Foreskin keratinocyte (primary cell): ENCODE measurements at places on chromosomes 16 and 17. TPM values are rescaled to one million over a fixed set of nuclear protein-coding genes. Genes with fewer than 3 reads are reported as not detected.

Gene SPATA32
- not detected in 2 replicates for total RNA-seq

Gene TEFM
- total RNA-seq, result 13.2 and 14.1 TPM in 2 replicates

Gene AIPL1
- total RNA-seq, result not detected in 2 replicates

Gene C17orf113
- 0.18 and 0.31 TPM in 2 replicates for total RNA-seq

Gene KRT12
- total RNA-seq, result not detected in 2 replicates

Gene KCNJ16
- not detected in 2 replicates for total RNA-seq

Gene TMEM88
- total RNA-seq, result 0.58 and 0.67 TPM in 2 replicates

Gene RASD1
- 0.10 and 0.11 TPM in 2 replicates for total RNA-seq

DNA sequence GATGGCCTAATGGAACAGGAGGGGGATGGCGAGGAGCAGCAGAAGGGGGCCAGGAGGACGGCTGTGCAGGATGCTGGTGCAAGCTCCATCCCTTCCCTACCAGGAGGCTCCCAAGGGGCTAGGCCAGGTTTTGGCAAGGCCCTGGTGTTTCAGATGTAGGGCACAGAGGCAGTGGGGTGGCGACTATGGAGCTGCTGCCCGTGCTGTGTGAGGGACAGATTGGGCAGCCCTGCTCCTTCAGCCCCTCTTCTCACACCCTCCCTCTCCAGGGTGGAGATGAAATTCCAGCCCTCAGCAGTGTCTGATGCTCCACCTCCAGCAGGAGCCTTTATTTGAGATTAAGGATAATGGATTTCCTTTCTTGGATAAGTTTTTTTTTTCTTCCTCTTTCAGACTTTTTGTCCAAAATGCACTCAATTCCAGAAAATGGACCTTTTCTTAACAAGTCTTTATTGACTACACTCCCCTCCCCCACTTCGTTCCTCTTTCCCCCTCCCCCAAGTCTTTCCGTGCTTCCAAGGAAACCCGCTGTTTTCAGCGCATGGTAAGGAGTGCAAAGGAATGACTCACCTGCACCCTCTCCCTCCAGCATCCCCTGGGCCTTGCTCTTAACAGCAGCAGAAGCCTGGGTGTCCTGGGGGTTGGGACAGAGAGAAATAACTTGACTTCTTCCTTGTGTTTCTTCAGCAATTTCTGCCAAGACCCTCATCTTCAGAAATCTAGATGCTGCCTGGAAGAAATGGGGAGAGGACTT lies 95.2 kb downstream of the CCDC182 start:
- DNase-seq, result no peak

DNA sequence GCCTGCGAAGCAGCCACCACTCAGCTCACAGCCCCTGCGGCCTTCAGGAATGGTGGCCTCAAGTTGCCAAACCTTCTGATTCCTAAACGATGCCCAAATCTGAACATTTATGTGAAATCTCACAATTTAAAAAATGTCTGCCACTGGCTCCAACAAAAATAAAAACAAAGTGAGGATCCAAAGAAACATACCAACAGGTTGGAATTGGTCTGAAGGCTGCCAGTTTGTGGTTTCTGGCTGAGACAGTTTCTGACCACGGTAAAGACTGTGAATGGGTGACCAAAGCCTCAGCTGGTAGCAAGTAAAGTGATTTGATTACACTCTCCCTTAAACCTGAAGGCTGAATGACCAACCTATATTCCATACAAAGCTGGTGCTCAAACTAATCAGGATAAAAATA lies 24.9 kb downstream of the LITAFD start:
- DNase-seq, result no peak

GRCh38 chr16:3074860-3075522 lies 9.6 kb downstream of the IL32 start:
- DNase-seq, result no peak

DNA sequence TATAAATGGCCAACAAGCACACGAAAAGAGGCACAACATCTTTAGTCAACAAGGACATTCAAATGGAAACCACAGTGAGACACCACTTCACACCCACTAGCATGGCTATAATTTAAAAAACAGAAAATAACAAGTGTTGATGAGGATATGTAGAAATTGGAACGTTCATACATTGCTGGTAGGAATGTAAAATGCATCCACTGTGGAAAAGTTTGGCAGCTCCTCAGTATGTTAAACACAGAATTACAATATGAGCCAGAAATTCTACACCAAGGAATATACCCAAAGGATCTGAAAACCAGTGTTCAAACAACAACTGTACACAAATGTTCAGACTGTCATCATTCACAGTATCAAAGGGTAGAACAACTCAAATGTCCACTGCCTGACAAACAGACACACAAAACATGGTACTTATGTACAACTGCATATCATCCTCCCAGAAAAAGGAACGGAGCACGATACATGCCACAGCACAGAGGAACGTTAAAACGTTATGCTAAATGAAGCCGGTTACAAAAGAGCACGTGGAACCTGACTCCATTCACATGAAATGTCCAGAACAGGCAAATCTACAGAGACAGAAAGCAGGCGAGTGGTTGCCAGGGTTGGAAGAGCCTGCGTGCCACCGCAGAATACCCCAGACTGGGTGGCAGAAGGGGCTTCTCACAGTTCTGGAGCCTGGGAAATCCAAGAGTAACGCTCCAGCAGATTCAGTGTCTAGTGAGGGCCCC lies 32.8 kb upstream of the METRNL start:
- no peak for DNase-seq

DNA sequence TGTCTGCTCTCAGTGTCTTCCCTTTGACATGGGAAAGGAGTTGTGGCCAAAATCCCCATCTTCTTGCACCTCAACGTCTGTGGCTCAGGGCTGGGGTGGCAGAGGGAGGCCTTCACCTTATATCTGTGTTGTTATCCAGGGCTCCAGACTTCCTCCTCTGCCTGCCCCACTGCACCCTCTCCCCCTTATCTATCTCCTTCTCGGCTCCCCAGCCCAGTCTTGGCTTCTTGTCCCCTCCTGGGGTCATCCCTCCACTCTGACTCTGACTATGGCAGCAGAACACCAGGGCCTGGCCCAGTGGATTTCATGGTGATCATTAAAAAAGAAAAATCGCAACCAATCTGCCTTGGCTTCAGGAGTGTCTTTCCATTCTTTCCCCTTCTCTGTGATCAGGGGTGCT lies 918 bp upstream of the MRM1 start:
- no peak for DNase-seq

DNA sequence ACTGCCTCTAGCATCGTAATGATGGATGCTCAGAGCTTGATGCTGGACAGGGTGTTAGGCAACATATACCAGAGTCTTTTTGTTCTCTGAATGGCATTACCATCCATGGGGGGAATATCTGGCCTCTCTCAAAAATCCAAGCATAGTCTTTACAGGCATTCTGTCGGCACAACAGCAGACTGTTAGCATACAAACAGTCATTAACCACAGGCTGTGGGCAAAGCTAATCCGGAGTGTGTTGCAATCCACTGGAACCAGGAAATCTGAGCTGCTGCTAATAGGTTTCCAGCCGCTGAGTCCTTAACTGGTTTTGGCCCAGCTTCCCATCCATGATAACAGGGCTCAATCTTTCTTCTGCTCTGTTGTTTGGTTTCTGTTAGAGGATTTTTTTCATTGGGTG lies 371.9 kb downstream of the HS3ST3B1 start:
- DNase-seq, result peak; percentile 57

GRCh38 chr17:9203771-9204425 lies 182.6 kb downstream of the NTN1 start:
- no peak for DNase-seq

DNA sequence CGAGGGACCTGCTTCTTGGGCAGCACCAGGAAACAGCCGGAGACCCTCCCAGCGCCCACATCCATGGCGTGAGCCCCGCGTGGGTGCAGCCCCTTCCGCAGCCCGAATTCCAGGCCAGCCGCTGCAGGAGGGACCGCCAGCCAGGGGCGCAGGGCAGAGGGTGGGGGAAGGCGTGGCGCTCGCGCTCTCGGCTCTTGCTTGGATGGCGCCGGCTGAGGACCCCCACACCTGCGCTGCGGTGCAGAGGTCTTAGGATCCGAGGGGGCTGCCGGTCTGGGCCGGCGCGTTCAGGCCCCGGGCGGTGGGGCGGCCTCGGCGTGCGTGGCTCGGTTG lies 28.8 kb downstream of the ACTG1 start:
- no peak for DNase-seq

- no peak for DNase-seq
Observed at GRCh38 chr17:30239089-30239462, 3.6 kb upstream of the SLC6A4 start.

GRCh38 chr16:31535737-31536136 lies 8.0 kb downstream of the AHSP start:
- no peak for DNase-seq

DNA sequence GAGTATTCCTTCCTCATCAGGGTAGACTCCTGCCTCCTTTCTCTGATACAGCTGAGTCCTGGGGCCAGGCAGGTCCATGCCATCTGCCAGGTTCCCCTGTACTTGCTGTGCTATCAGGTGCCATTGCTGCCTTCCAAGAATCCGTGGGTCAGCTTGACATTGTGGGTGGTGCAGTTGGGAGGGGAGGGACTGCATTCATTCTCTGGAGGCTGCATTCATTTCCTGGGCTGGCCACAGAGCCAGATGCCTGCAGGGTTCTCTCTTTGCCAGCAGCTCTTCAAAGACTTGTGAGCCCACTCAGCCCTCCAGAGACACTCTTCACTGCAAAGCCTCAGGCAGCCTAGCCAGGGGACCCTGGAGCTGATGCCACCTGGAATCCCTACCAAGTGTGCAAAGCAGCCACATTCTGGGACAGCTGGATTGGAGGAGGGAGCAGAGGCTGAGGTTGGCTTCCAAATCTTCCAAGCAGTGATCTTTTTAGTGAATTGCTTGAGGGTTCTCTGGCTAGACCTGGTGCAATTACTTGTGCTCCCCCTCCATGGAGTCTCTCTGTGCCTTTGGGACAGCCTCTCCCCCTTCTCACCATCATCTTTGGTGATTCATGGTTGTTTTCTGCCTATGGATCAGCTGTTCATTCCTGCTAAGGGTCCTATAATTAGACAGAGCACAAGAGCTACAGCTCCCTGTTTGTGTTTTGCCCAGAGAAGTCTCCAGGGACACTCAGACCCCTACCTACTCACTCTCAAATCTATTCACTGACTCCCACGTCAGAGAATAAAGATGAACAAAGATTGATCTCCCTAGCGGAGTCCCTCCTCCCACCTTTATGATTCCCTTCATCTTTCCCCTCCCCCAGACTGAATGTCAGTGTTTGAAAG lies 20.9 kb downstream of the ANKFN1 start:
- no peak for DNase-seq

DNA sequence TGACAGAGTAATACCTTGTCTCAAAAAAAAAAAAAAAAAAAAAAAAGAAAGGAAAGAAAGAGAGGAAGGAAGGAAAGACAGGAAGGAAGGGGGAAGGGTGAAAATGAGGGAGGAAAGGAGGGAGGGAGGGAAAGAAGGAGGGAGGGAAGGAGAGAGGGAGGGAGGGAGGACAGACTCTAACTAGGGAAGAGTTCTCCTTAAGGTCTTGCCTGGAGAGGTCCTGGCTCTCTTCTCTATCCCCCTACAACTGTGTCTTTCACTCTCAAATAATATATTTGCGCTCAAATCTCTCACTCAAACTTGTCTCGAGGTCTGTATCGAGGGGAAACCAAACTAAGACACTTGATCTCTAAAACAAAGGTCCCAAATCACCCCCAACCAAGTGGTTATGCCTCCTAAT lies 35.6 kb downstream of the WDR59 start:
- DNase-seq, result no peak

DNA sequence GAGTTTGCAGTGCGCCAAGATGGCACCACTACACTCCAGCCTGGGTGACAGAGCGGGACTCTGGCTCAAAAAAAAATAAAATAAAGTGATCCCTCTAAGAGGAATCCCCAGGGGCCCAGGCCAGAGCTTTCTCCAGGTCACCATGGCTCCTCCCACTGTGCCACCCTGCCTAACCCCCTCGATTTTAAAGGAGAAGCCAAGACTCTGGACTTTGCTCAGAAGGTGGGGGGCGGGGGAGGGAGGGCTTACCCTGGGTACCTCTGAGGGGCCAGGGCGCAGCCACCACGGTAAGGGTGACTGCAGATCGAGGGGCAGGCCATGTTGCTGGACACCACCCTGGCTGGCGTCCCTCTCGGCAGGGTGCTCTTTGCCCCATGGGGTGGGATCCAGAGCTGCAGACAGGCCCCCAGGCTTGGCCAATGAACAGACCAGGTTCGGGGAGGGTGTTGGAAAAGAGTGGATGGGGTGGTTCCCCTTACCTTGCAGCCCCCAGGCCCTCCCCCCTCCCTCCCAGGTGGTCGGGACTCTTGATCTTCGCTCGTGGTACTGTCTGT lies 455 bp upstream of the GRB7 start:
- no peak for DNase-seq

- peak; percentile 18 for DNase-seq
Observed at GRCh38 chr16:84080378-84080777, 36.4 kb downstream of the MBTPS1 start.

DNA sequence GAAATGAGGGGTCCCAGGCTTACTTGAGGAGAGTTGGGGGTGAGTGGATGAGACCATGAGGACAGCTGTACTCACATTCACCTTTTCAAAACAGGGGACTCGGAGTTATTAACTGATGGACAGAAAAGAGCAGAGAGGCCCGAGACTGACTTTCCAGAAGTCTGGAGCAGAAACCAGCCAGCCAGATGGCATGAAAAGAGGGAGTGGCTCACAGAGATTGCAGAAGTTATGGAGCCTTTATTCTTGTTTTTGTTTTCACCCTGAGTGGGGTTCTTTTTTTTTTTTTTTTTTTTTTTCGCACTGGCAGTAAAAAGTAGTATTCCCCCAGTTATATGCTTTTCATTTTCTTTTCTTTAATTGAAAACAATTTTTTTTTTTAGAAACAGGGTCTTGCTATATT lies 18.9 kb downstream of the TVP23A start:
- DNase-seq, result no peak

- peak; percentile 63 for DNase-seq
Observed at GRCh38 chr17:81254955-81255717, 16.0 kb downstream of the NDUFAF8 start.

- DNase-seq, result no peak
Observed at GRCh38 chr17:77830816-77831473, 127.6 kb upstream of the TNRC6C start.

- DNase-seq, result no peak
Observed at GRCh38 chr17:82587234-82588086, 60.8 kb downstream of the WDR45B start.

- no peak for DNase-seq
Observed at GRCh38 chr17:28508211-28508724, 2.1 kb downstream of the FOXN1 start.

- DNase-seq, result no peak
Observed at GRCh38 chr16:56363781-56364565, 61.4 kb downstream of the AMFR start.

- peak; percentile 89 for DNase-seq
Observed at GRCh38 chr17:3557768-3558583, at the start of gene TRPV3. Gene TRPV3 (minus strand): TSS chr17:3557812. CDS start chr17:3554850, 2,962 bp downstream.

- no peak for DNase-seq
Observed at GRCh38 chr16:52526116-52526828, 20.7 kb downstream of the TOX3 start.

- DNase-seq, result no peak
Observed at GRCh38 chr17:82291582-82292250, 18.2 kb upstream of the CSNK1D start.

GRCh38 chr17:81144423-81144781 lies 20.9 kb upstream of the PVALEF start:
- no peak for DNase-seq

GRCh38 chr17:82924812-82925211 lies 85.0 kb upstream of the ZNF750 start:
- DNase-seq, result no peak
